ENCODE measurements at places on chromosomes 1 and 21.

- no peak for DNase-seq
Observed at GRCh38 chr1:37290718-37291117, 183.7 kb upstream of the ZC3H12A start.

GRCh38 chr1:43008115-43009060 lies 49.7 kb upstream of the SLC2A1 start:
- no peak for DNase-seq

DNA sequence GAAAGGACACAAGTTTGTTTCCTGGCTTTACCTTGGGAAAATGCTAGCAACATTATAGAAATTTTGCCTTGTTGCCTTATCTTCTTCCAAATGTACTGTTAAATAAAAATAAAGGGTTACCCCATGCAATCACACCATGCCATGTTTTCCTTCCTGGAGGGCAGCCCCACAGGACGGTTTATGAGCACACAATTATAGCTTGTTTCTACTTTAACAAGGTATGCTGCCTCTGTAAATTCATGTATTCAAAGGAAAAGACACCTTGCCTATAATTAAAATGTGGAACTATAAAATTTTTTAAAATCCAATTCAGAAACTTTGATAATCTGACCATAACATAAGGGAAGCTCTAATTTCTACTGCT lies 63.4 kb downstream of the CAPN2 start:
- DNase-seq, result no peak

DNA sequence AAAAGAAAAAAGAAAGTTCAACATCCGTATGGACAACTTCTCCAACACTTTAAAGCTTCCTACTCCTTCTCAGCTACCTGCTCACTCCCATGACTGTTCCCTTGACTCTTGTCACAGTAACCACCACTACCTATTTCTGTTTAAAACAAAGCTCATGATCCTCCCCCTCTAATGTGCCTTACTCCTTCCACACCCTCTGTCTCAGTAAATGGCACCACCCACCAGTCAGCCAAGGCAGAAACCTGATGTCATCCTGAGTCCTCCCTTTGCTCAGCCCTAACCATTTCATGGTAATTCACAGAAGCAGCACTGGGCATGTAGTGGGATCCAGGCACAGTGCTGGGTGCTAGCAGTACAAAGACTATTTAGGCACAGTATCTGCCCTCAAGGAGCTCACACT lies 63.0 kb upstream of the PPM1J start:
- DNase-seq, result no peak

GRCh38 chr1:155247667-155248553 lies 7.4 kb downstream of the ENTREP3 start:
- no peak for DNase-seq

- DNase-seq, result no peak
Observed at GRCh38 chr1:228267962-228268880, 60.4 kb downstream of the OBSCN start.

DNA sequence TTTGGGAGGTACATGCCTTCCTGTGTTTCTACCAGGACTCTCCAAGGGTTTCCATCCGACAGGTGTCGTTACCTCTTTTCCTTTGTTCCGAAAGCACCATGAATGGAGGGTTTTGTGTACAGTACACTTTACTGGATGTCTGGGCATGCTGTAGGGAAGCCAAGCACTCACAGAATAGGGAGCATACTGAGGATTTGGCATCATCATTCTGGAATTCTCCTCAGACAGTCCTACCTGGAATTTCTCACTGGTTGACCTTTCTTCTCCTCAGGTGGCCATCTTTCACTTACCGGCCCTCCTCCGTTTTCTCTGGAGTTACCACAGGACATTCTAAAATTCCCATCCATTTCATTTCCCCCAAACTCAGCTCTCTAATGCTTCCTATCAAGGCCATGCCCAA lies 5.9 kb upstream of the MPL start:
- no peak for DNase-seq

DNA sequence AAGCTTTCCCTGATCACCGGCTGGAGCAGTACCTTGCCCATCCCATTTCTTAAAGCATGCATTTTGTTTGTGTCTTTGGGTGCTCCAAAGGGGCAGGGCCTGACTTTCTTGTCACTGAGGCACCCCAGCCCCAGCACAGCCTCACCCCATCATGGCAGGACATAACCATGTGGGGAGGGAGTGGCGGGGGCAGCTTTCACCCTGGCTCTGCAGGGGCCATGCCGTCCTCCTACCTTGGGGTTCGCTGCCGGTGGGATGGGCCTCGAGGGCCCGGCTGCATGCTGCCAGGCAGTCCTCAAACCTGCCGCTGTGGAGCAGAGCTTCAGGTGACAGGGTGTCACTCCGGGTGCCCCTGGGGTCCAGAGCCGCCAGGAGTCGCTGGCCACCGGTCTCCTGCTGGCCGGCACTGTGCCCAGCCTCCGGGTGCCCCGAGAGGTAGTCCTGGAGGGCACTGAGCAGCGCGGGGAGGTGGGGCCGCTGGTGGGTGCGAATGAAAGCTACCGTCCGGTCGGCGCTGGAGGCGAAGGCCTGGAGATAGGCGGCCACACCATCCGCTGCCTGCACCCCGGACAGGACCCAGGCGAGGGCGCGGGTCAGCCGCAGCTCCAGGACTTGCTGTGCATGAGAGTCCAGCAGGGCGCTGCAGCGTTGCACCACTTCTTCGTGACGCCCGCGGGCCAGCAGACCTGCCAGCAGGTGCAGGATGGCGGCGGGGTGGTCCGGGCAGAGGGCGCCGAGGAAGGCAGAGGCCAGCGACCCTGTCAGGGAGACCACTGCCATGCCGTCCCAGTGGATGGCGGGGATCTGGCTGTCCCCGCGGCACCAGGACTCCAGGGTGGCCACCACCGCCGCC lies 1.5 kb downstream of the TTC34 start:
- no peak for DNase-seq

GRCh38 chr1:32989160-32990050 lies 24.8 kb upstream of the RNF19B start:
- DNase-seq, result no peak

DNA sequence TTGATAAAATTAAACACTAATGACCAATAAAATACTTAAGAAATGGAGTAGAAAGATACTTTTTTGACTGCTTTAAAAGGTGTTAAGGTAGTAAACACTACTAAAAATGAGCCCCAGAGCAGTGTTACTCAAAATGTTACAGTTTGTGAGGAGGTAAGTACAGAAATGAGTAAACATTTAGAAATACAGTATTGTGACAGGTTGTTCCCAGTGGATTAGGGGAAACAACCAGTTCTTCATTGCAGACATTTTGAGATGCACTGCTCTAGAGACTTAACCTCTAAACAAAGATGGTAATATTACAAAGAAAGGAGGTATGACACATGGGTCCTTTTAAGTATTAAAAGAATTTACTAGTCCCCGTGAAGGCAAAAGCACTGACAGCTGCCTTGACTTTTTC lies 12.7 kb downstream of the DHX9 start:
- DNase-seq, result no peak

Measured in CD4-positive, alpha-beta T cell treated with Interleukin-21 for 1 hour (primary cell).